ENCODE measurements at places on chromosomes 11 and 22. TPM values are rescaled to one million over a fixed set of nuclear protein-coding genes. Genes with fewer than 3 reads are reported as not detected.

ALX4 gene
- not detected for polyA plus RNA-seq

PRG3 gene
- not detected for polyA plus RNA-seq

PHOX2A gene
- polyA plus RNA-seq = 3.3 TPM

CECR2 gene
- 0.84 TPM for polyA plus RNA-seq

TSPAN18 gene
- polyA plus RNA-seq = 45.2 TPM

HBG2 gene
- not detected for polyA plus RNA-seq

PNPLA3 gene
- polyA plus RNA-seq = 0.53 TPM

OR8D1 gene
- polyA plus RNA-seq = not detected

NAALAD2 gene
- 0.39 TPM for polyA plus RNA-seq

MUC15 gene
- not detected for polyA plus RNA-seq

SCN4B gene
- polyA plus RNA-seq = 0.45 TPM

PVALB gene
- polyA plus RNA-seq = not detected

SAC3D1 gene
- polyA plus RNA-seq = 6.9 TPM

C22orf31 gene
- not detected for polyA plus RNA-seq

- DNase-seq = no peak
These were observed 397.3 kb downstream of the SHANK2 start for GRCh38 chr11:70854901-70855556.

DNA sequence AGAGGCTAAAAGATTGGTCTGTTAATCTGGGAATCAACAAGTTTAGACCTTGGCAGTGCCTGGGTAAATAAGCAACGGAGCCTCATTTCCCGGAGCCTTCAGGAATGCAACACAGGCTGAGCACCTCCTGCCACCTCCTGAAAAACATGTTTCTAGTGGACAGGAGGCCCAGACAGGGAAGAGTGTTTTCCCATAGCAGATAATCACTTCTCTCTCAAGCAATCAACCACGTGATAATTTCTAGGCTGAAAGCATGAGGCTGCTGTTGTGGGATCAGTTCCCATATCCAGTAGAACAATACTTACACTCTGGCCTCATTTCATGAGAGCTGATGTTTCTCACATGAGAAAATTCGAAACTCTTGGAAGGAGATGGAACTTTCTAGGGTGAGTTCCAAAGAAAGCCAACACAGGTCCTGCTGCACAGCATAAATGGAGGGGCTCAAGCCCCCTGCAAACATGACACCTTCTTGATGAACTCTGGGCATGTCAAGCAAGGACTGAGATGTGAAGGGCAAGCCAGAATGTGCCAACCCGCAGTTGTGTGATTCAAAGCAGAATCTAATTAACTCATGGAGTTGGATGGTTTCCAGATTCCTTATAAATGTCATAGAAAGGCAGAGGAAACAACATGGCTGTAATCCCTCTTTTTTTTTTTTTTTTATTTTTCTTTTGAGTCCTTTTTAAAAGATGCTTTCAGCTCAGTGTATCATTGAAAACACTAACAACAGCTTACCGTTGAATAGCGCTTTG is 228.5 kb upstream of the SESN3 start:
- no peak for DNase-seq

GRCh38 chr11:133078591-133079404 is 453.5 kb downstream of the OPCML start:
- peak; percentile 49 for DNase-seq

DNA sequence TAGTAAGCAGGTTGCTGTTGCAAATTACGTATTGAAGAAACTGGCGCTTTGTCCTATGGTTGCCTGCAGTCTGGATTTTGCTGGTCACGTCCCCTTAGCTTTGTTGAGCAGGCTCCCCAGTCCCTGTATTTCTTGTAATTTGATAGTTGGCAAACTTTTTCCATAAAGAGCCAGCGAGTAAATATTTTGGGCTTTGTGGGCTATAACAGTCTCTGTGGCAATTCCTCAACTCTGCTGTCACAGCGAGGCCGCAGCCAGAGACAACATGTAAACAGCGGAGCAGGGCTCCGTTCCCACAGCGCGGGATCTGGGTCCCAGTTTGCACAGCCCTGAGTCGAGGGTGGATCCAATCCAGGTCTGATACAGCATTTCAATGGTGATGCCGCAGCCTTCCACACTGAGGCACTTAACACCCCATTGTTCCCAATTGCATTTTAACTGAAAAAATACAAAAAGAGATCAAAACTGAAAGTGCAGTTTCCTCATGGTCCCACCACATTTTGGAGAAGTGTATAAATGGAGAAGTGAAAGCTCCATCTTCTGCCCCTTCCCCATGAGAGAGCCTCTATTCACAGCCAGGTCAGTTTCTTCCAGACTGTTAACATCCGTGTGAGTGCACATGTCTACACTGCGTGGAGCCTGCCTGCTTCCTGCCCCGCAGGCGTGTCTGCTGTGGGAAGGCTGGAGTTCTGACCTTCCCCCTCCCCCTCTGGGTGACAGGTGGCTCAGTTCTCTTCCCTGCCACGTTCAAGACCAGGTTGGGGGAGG is 89.1 kb downstream of the RPS6KA4 start:
- peak; percentile 25 for DNase-seq

DNA sequence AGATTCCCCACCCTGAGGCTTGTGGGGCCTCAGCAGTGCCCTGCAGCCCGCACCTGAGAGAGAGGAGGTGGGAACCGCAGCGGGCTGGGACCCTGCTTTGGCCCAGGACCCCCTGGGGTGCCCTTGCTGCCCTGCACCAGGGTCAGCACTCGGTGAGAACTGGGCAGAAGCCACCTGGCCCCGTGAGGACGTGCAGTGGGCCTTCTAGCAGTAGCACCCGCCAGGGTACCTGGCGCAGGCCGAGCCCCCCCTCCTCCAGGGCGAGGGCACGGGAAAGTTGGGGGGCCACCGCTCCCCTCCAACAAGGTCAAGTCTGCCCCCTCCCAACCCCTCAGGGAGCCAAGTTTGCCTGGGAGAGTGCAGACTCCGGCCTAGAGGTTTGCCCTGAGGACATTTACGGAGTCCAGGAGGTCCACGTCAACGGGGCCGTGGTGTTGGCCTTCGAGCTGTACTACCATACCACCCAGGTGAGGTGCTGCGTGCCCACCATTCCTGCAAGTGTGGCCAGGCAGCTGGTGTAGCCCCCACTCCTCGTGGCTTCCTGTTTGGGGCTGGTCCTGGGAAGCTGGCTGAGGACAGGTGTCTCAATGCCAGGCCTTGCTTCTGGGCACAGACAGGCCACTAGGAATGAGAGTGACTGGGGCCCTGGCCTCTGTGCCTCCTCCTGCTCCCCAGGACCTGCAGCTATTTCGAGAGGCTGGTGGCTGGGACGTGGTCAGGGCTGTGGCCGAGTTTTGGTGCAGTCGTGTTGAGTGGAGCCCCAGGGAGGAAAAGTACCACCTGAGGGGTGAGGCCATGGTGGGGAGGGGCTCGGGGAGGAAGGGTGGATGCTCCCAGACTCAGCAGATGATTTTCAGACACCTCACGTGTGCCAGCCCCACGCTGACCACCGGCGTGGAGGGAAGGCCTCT is 3.5 kb downstream of the PGGHG start:
- no peak for DNase-seq

DNA sequence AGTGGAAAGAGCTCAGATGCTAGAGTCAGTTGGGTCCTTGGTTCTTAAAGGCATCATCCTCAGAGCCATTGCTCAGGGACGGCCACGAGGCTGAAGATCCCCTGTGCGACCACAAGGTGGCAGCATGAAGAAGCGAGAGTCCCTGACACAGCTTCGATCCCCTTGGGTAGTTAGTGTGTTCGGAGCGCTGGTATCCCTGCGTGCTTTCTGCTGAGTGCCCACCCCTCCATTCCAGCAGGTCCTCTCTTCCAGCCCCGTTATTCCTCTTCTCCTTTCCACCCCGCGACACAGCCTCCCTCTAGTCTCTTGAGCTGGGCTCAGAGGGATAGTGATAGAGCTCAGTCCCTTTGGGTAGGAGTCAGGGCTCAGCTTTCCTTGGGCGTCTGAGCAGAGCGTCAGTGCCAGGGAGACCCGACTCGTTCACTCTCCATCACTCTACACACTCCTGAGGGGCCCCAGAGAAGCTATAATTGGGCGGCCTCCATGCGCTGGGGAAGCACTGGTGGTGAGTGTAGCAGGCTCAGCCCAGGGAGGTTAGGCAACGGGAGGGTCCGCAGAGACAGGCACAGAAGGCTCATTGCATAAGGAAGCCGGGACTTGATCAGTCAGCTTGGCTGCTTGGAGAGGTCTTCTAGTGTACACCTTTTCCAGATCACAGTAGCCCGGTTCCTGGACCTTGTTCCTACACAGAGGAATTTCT is at the start of gene OR51D1:
Gene OR51D1, plus strand, starts transcription at position 516 of the 700 bp plus-strand sequence. CDS start 2,314 bp downstream, outside the sequence.
- peak; percentile 70 for DNase-seq

GRCh38 chr22:40401532-40401931 is 31.1 kb downstream of the SGSM3 start:
- no peak for DNase-seq

GRCh38 chr11:104946907-104947306 is 21.5 kb downstream of the CASP4 start:
- DNase-seq = peak; percentile 70

DNA sequence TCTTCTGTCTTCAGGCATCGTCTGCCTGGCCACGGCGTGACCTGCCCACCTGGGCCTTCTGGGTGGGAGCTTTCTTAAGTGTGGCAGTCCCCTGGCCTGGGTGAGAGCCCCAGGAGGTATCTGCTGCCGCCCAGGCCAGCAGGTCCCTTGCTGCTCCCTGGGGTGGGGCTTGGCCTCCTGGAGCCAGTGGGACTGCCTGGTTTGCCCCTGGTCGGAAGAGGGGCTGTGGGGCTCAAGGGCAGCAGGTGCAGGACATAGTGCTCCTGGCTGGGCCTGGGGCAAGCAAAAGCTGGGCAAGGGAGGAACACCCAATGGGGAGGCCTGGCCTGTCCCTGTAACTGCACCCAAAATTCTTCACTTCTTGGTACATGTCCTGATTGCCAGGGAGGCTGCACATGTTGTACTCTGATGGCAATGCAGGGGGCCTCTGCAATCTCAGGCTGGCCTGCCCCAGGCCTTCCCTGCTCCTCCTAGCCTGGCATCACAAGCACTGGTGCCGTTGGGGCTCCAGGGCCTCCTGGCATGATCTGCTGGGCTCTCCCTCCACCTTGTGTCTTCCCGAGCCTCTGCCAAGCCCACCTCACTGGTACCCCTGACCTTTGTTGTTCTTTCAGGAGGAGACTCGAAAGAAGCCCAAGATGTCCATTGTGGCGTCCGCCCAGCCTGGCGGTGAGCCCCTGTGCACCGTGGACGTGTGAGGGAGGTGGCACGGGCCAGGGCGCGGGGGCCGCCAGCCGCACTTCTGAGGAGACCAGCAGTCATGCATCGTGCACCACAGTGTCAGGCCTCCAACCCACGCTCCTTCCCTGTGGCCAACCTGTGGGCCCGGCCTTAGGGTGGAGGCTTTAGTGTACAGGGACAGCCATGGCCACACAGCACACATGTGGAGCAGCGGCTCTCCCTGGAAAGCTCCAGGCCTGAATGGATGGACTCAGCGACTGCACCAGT is 6.2 kb upstream of the RANBP1 start:
- no peak for DNase-seq

GRCh38 chr11:104462341-104462740 is 298.4 kb upstream of the PDGFD start:
- DNase-seq = no peak

GRCh38 chr11:13765886-13766285 is 97.4 kb downstream of the FAR1 start:
- DNase-seq = no peak

GRCh38 chr11:74085542-74085892 is 76.6 kb upstream of the UCP3 start:
- peak; percentile 5 for DNase-seq

- no peak for DNase-seq
These were observed 29.3 kb upstream of the APLP2 start for GRCh38 chr11:130040281-130040940.

- DNase-seq = peak; percentile 39
These were observed 31.0 kb upstream of the PPP2R1B start for GRCh38 chr11:111797145-111797581.

DNA sequence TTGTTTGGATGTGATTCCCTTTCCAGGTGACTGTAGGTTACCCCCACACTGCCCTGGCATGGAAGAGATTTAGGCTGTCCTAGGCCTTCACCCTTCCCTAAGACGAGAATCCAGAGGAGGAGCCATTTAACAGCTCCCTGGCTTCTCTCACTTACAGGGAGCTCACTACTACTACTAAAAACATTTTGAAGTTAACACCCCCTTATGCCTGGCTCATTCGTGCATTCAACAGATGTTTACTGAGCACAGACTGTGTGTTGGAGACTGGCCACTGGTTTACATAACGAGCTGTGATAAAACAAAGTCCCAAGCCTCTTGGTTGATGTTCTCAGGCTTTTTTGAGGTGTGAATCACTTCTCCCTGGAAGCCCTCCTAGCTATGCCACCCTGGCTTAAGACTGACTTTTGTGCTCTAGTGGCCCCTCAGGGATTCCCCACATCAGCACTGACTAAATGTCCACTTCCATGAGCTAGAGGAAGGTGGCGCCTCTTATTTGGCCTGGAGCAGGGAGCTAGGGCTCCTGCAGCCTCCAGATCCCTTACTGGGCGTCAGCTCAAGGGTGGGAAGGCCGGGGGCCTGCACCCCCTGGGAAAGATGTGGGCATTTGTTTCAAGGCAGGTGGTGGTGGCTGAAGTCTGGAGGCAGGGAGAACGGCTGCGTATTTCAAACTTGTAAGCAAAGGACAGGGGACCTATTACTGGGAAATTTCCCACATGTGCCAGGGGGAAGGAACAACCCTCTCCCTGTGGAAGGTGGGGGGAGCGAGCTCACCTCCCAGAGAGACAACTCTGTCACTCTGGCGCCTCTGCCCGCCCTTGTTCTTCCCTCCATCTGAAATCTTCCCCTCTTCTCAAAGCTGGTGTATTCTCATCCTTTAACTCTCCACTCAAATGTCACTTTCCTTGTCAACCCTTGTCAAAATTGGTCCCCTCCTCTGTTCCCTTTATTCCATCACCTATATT is 19.4 kb upstream of the MALAT1 start:
- no peak for DNase-seq

DNA sequence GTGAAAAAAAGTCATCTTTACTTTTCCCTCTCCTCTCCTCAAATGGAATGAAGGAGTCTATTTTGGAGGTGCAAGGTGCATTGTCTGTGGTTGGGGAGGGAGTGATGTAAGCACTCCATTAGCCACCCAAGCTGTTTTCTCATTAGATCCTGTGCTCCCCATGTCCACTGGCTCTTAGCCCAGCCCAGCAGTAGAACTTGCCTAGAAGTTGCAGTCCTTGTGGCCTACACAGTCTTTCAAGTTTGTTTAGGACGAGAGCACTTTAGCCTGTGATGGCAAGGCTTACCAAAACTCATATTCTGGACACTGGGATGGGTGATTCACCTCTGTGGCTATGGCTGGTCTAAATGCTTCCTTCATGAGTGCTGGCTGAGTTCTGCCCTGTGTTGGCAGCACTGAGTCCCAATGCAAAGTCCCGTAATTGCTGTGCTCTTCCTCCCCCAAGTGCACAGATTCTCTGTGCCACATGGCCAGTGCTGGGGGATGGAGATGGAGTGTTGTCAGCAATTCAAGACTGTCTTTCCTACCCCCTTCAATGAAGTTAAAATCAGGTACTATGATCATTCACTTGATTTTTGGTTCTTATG is 15.8 kb downstream of the SLC22A25 start:
- no peak for DNase-seq

DNA sequence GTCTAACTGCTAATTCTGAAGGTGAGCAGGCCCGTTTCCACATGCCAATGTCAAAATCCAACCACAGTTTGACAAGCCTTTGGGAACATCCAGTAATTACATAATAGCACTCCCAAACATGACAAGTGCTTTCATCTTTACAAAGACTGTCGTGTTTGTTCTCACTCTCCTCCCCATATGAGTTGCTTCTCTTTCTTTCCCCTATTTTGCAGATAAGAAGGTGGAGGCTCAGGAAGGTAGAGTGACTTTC is 55.9 kb upstream of the CD44 start:
- DNase-seq = no peak

GRCh38 chr11:1983601-1983961 is 14.1 kb downstream of the H19 start:
- DNase-seq = peak; percentile 8
